ENCODE measurements at places on chromosomes 1 and 21. TPM values are rescaled to one million over a fixed set of nuclear protein-coding genes. Genes with fewer than 3 reads are reported as not detected.

- DNase-seq, result no peak
Observed at GRCh38 chr1:39900662-39901463, 854 bp downstream of the MYCL start.

DNA sequence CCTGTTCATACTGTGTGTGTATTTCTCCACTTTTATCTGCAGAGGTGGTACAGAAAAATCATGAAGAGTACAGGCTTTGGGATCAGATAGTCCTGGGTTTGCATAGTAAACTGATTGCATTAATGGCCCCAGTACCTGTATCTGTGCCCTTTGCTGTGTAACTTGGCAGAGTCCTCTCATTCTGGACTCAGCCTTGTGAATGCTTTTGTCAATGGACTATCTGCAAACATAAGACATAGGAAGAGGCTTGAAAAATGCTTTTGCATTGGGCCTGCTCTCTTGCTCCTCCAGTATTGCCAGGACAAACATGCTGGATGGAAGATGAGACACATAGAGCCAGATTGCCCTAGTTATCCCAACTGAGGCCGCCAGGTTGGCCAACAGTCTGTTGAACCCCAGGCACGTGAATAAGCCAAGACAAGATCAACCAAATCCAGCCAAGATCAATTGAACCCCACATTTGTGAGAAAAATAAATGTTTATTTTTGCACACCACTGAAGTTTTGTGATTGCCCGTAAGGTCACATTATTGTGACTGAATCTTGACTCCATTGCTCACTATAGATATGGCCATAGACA, 37.2 kb downstream of the ADCY10 start:
- DNase-seq, result no peak

Gene GJA5
- total RNA-seq, result not detected

Gene MCOLN3
- total RNA-seq, result 0.31 TPM

Gene TMEM200B
- not detected for total RNA-seq
